Uterine smooth muscle cell (primary cell): ENCODE measurements at places on chromosomes 1 and 21. TPM values are rescaled to one million over a fixed set of nuclear protein-coding genes. Genes with fewer than 3 reads are reported as not detected.

The NECTIN4 gene
- 0.11 and 0.25 TPM in 2 replicates for total RNA-seq

The S100A7 gene
- not detected in 2 replicates for total RNA-seq

The BRDT gene
- not detected in 2 replicates for total RNA-seq

The DAB1 gene
- total RNA-seq = under 0.01 and 0.12 TPM in 2 replicates

The TMPRSS2 gene
- total RNA-seq = under 0.01 TPM in 1 of 2 replicates, not detected in the other

The TNFRSF18 gene
- 0.12 TPM in 1 of 2 replicates, not detected in the other for total RNA-seq

The KLF17 gene
- total RNA-seq = under 0.01 TPM in 2 replicates

The TSPEAR gene
- total RNA-seq = not detected in 2 replicates

The S100A9 gene
- not detected in 2 replicates for total RNA-seq

The GPR161 gene
- 12.0 and 12.9 TPM in 2 replicates for total RNA-seq

The ERG gene
- 0.11 and 0.37 TPM in 2 replicates for total RNA-seq

The CD101 gene
- total RNA-seq = under 0.01 TPM in 2 replicates

The GUCA2A gene
- not detected in 2 replicates for total RNA-seq

The MROH9 gene
- under 0.01 TPM in 1 of 2 replicates, not detected in the other for total RNA-seq

The SMIM34 gene
- not detected in 2 replicates for total RNA-seq

The KLHDC8A gene
- total RNA-seq = not detected in 2 replicates

The FNDC5 gene
- total RNA-seq = 0.22 and 1.9 TPM in 2 replicates

The HES3 gene
- total RNA-seq = not detected in 2 replicates

The U2AF1 gene
- total RNA-seq = 29.1 and 39.6 TPM in 2 replicates

The MYBPHL gene
- total RNA-seq = not detected in 2 replicates

The SLAMF6 gene
- total RNA-seq = not detected in 2 replicates
